Amniotic stem cell (primary cell): ENCODE measurements at places on chromosomes 7 and 10.

DNA sequence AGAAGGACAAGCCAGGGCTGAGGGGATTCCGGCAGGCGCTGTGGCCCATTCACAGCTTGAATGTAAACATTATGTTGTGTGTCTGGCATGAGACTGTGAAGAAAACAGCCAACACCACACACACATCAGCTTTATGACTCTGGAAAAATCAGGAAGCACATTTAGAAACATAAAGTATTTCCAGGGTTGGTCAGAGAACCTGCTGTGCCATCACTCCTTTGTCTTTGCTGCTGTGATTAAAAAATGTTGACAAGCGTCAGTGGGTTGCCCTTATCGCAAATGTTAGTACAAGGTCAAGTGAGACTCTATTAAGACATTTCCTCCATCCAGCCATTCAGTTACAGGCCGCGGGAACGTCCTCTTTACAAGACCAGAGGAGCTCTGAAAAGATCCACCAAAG is 95.4 kb downstream of the TAX1BP1 start:
- DNase-seq = no peak

GRCh38 chr7:44307301-44307900 is 18.0 kb downstream of the CAMK2B start:
- no peak for DNase-seq

GRCh38 chr7:132250480-132251326 is 325.6 kb downstream of the PLXNA4 start:
- no peak for DNase-seq

DNA sequence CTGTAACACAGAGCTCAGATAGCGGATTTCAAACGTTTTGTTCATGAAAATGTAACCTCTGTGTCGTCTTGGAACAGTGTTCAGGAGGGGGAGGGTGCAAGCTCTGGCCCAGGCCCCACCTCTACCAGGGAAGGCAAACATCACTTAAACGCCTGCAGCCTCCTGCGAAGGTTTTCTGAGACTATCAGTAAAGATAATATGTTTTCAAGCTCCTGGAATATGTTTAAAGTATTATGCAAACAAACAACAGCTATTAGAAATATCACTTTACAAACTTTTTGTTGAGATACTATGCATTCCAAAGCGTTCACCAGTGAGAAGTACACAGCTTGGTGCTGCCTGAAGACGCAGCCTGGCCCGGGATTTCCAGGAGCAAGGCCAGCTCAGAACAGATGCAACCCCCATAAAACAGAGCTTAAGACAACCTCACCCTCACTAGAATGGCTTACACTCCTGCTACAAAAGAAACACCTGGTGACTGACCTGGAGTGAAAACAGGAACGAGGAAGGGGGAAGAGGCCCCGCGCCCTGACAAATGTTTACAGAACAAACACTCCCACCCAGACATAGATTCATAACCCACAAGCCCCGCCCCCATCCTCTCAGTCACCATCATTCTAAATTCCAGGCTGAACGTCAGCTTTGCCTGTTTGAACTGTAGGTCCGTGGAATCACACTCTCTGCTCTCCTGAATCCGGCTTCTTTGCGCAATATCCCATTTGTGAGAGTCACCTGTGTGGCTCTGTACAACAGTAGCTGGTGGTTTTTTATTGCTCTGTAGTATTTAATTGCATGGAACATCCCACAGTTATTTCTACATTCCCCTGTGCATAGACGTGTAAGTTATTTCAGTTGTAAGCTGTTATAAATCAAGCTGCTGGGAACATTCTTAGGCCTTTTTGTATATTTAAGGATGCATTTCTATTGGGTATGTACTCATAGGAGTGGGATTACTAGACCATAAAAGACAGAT is 155.0 kb downstream of the PTPRN2 start:
- no peak for DNase-seq

- DNase-seq = peak; percentile 35
Observed at GRCh38 chr7:82444220-82444909, 788 bp upstream of the CACNA2D1 start.

- DNase-seq = no peak
Observed at GRCh38 chr7:102944241-102944640, 31.4 kb downstream of the LRRC17 start.

- DNase-seq = no peak
Observed at GRCh38 chr10:123402656-123403055, 248.5 kb downstream of the BUB3 start.

GRCh38 chr10:89348481-89348880 is 20.7 kb downstream of the IFIT3 start:
- DNase-seq = no peak

- no peak for DNase-seq
Observed at GRCh38 chr10:60425392-60426110, 35.9 kb upstream of the ANK3 start.

- DNase-seq = no peak
Observed at GRCh38 chr7:101235050-101235449, 2.6 kb downstream of the CLDN15 start.

DNA sequence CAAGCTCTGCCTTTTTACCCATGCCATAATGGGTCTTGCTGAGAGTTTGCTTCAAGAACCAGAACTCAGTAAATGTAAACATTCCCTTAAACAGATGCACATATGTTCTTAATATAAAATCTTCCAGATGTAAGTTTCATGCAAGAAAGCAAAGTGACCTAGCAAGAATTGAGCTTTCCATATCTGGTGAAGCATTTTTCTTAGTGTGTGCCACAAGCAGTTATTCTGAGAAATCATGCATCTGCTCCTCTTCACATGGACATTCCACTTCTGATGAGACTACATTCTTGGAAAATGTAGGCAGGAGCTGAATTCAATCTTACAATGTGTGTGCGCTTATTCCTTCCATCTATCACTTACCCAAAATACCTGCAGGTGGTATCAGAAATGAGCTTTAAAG is 227.8 kb upstream of the LRRTM3 start:
- no peak for DNase-seq

DNA sequence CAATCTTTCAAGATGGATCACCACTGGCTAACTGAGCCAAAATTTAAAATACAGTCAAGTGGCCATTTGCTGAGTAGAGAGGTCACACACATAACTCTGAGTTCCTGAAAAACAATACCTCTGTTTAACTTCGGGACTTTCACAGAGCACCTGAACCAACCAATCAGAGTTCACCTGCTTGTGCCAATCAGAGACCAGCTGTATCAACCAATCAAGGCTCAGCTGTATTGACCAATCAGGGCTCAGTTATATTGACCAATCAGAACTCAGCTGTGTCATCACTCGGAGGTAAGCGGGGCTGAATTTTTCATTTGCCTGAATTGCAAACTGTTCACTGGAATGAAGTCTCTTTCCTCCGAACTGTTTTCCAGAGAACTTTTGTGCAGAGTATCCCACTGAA is 10.0 kb upstream of the CPXM2 start:
- DNase-seq = no peak

- no peak for DNase-seq
Observed at GRCh38 chr7:143980746-143981510, 19.2 kb upstream of the OR6B1 start.

DNA sequence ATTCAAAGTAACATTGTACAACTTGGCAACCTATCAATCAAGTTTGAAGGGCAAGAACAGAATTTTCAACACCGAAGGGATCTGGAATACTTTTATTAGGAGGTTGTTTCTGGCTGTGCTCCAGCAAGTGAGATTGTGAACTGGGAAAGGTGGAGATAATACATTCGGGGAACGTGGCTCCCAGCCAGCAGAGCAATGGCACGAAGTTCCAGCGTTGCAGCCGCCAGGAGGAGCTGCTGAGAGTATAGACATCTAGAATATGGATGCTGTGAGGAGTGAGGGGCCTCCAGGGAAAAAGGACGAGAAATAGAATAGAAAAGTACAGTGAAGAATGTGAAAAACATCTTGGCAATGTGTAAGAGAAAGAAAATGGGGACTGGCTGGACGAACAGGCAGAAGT is 69.5 kb downstream of the TCERG1L start:
- DNase-seq = no peak

DNA sequence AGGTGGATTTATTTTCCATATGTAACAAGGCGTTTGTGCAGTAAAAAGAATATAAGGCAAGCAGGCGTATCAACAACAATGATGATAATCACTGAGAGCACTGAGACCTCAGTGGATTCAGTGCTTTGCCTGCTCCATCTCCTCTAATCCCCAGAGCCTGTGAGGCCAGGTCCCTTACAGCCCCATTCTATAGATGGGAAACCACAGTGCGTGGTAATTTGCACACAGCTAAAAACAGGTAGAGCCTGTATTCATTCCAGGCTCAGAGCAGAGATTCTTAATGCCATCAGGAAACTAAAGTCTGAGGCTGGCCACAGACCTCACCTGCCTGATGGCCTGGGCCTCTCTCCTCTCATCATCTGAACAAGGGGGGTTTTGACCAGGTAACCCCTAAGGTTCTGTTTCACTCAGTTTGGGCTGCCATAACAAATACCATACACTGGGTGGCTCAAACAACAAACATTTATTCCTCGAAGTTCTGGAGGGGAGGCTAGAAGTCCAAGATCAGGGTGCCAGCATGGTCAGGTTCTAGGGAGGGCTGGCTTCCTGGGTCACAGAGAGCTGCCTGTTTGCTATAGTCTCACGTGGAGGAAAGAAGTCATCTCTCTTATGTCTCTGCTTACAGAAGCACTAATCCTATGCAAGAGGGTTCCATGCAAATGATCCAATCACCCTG is 10.3 kb upstream of the RASSF4 start:
- DNase-seq = no peak

- no peak for DNase-seq
Observed at GRCh38 chr10:103125323-103126267, 67.5 kb downstream of the NT5C2 start.

DNA sequence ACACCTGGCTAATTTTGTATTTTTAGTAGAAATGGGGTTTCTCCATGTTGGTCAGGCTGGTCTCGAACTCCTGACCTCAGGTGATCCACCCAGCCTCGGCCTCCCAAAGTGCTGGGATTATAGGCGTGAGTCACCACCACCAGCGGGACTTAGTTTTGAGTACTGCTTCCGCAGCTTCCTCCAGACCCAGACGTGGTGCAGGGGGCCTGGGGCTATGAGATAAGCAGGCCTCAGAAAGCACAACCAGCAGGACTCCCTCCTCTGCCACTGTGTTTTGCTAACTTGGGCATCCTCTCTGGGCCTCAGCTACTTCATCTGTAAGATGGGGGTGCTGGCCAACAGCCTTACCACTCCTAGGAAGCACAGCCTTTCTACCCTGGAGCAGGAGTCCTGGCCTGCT is 37.8 kb downstream of the GOLGA7B start:
- DNase-seq = no peak

- peak; percentile 91 for DNase-seq
Observed at GRCh38 chr7:28037220-28038010, 143.2 kb downstream of the JAZF1 start.

DNA sequence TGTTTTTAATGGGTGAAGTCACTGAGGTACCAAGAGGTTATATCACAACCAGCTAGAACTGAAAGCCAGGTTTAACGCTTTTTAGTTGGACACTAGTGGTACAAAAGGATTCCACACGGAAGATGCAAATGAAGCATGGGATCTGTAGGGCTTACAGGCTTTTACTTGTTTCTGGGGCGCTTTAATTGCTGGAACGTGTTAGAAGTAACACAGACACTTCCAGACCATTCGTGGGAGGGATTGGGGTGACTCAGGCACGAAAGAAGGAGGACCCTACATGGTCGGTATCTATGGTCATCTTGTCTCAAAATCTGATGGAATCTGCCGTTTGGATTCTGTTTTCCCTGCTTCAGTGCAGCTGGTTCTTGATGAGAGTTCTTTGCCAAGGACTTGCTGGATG is 1.0 kb downstream of the YKT6 start:
- DNase-seq = no peak

- DNase-seq = no peak
Observed at GRCh38 chr10:49598986-49599385, 11.1 kb upstream of the SLC18A3 start.

DNA sequence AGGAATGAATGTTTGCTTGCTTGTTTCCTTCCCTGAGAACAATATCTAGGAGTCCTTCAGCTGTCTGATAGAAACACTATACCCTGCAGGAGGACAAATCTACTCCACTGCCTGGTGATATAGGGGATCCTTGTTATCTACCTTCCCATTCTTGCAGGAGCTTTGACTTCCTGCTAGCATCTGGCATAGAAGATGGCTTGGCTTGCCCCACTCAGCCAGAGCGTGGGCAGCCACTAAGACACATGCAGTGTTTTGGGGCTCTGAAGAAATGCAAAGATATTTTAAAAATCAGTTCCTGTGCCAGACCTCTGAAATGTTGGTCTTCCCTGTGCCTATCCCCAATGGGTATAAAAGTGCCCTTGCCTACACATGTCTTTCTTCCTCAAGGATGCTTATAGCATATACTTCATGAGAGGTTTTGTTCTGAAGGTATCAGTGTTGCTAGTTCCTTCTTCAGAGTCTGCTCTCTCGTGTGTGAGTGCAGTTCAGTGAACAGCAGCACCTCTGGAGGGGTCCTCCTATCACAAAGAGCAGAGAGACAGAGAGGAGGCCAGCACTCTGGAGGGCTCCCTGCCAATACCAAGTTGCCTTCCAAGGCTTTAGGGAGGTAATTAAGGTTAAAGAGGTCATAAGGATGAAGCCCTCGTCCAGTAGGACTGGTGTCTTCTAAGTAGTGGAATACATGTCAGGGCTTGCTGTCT is 149.1 kb upstream of the CALCR start:
- DNase-seq = no peak

DNA sequence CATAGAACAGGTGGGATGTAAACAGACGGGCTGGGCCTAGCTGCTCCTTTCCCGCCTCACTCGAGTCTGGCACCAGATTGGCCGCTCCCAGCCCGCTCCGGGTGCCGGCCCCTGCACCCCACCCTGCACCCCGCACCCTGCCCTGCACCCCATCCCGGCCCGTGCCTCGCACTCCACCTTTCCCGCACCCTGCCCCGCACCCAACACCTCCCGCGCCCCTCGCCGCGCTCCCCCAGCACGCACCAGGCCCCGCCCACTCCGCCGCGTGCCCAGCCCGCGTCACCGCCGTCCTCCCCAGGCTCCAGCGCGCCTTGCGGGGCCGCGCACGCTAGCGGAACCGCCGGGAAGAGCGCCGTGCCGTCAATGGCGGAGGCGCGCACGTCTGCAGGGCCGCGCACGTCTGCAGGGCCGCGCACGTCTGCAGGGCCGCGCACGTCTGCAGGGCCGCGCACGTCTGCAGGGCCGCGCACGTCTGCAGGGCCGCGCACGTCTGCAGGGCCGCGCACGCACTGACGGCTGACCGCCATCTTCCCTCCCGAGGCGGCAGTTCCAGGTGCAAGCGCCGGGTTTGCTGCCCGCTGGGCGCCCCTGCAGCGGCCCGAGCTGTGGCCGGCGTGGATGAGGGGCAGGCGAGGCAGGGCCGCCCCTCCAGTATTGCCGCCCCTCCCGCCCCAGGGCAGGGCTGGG is at the start of gene UBE3C:
TSS of gene UBE3C (plus strand) at position 503 of the 687 bp plus-strand sequence. CDS start 347 bp downstream, outside the sequence.
- peak; percentile 86 for DNase-seq

- no peak for DNase-seq
Observed at GRCh38 chr7:17071866-17072265, 190.1 kb upstream of the AGR3 start.

GRCh38 chr7:7266257-7266881 is 84.0 kb downstream of the C1GALT1 start:
- DNase-seq = no peak
